ENCODE measurements at places on chromosomes 12 and 14.

DNA sequence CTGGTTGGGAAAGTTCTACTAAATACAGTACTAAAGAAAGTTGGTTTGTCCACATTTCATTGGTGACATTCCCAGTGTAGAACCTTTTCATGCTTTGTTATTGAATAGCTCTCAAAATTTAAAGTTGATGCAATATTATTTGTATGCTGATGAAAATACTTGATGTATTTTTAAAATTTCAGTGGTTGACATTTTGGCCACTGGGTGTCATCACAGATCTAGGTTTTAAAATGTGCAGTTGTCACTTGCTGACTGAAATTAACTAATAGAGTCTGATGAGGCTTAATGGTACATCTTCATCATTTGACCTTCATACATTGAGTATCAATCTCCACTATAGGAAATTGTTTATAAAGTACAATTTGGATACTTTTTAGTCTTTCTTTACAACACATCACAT is 37.1 kb downstream of the CMAS start:
- no peak for DNase-seq

- no peak for DNase-seq
Measured at GRCh38 chr14:89108608-89109007, 284.2 kb downstream of the TTC8 start.

GRCh38 chr14:24366721-24367513 is 1.1 kb upstream of the NFATC4 start:
- DNase-seq, result peak; percentile 81

DNA sequence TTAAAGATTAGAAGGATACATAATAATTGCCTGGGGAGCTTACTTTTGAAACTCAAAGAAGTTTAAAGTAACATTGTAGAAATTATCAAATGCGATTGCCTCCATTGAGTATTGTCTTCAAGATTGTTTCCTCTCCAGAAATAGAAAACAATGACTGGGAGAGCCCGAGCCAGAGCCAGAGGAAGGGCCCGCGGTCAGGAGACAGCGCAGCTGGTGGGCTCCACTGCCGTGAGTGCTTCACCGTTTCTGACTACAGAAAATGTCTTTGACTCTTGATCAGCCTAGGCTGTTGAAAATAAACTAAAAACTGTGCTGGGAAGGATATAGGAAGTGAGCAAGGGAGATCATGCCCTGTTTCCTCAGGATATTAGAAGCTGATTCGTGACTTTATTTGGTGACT is 4.8 kb downstream of the PIWIL1 start:
- DNase-seq, result no peak

DNA sequence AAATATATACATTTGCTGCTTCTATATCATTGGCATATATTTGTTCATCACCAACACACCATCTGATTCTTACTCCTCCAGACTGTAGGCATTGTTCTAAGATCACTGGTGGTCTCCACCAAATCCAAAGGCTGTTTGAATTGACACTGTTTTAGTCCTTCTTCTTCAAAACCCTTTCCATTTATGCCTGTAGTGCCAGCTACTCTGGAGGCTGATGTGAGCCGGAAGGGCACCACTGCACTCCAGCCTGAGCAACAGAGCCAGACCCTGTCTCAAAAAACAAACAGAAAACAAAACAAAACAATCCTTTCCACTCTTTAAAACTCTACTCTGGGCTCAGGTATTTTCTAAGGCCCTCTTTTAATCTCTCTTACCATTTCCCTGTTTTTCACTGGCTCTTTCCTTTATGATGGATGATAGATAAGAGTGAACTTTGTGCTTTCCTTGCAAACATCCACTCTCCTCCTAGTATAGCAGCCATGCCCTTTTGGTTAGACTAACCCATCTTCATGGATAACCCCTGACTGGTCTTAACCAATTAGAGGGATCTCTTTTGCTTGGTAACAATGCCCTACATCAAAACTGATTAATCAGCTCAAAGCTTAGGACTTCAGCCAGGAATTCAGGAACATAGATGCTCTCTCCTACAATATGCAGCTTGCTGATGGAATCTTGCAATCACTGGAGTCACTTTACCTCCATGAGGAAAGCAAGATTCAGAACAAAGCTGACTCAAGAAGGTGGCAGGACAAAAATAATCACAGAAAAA is 24.9 kb downstream of the SPTSSA start:
- no peak for DNase-seq

DNA sequence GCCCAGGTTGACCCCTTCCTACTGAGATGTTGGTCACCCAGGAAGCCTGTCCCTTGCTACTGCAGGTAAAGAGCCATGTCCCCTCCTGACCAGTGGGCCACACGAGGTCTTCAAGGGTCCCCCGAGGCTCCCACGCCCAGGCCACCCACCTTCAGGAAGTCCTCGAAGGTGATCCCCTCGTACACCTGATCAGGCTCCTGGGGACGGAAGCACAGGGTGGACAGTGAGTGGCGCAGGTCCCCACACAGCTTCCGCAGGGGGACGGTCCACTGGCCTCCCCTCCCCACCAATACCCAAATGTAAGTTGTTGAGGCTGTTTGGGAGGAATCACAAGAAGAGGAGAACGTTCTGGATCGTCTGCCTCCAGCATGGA is 57.4 kb downstream of the TESC start:
- DNase-seq, result no peak

- DNase-seq, result no peak
Measured at GRCh38 chr14:75832621-75833297, 149.0 kb downstream of the TGFB3 start.

DNA sequence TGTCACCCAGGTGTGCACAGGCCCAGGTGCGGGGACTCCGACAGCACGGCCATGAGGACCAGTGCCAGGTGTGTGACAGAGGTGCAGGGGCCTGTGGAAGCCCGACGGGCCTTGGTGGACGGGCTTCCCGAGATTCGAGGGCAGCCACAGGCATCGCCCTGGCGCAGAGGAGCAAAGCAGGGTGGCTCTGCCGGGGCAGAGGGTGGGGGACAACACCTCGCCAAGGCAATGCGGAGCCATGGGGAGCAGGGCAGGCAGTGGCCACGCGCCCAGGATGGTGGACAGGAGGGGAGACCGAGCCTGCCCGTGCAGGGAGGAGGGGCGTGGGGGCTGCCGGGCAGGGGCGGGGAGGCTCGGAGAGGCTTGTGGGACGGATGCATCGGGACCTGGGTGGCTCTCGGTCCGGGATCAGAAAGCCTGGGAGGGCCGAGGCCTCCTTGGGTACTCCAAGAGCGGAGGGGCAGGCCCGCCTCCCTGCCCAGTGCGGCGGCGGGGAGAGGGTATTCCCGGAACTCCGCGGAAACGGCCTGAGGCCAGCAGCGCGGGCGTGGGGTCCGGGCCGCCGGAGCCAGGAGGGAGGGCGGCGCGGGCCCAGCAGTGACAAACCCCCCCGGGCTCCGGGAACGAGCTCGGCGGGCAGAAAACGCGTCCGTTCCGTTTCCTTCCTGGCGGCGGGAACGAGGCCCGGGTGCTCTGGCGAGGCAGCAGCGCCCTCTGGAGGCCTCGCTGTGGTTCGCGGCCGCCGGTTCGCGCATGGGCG is 1.6 kb downstream of the TMEM121 start:
- DNase-seq, result peak; percentile 74
